Right ventricle myocardium inferior (tissue), 1 donor: ENCODE measurements at places on chromosomes 2 and 18. TPM values are rescaled to one million over a fixed set of nuclear protein-coding genes. Genes with fewer than 3 reads are reported as not detected.

SPTBN1 gene
- total RNA-seq, result 439 TPM

DNA sequence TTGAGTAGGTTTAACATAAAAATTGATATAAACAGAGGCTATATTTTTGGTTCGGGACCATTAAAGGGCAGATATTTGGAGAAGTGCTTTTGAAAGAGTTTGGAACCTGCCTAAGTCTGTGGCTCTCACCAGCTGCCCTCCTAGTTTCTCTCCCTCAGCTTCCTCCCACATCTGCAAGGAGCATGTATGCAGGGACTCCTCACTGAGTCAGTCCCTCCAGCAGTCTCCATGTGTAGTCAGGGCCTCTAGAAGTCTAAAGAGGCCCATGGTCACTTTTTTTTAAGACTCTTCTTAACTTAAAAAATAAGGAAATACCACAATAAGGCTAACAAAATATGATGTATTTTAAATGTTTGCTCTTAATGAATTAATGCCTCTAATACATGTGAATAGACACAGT lies 220.0 kb upstream of the TANK start:
- DNase-seq, result no peak

- no peak for DNase-seq
Observed at GRCh38 chr2:64857581-64858471, 131.4 kb upstream of the SLC1A4 start.

GRCh38 chr2:9974343-9974742 lies 22.9 kb downstream of the GRHL1 start:
- no peak for DNase-seq

NAT8 gene
- total RNA-seq, result not detected

DNA sequence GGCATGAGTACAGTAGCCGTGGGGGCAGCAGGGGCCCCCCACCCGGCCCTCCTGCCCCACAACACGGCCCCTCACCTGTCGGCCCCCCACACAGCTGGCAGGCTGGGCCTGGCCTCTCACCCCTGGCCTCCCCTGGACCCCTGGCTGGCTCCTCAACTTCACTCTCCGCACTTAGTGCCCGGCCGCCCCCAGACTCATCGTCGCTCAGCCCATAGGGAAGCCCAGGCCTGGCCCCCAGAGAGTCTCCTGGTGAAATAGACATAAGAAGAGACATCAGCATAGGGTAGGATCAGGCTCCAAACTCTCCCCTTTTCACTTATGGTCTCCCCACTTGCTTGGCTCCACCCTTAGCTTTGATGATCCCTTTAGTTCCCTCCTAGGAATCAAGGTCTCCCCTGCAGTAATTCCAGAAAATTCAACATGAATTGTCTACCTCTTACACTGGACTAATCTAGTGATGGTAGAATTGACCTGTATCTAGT lies 1.7 kb downstream of the ZNF513 start:
- DNase-seq, result no peak

- DNase-seq, result no peak
Observed at GRCh38 chr18:66046032-66046602, 295.3 kb downstream of the CDH7 start.

CTLA4 gene
- 0.19 TPM for total RNA-seq

GRCh38 chr2:9008951-9009664 lies 5.6 kb upstream of the MBOAT2 start:
- DNase-seq, result no peak

PTH2R gene
- total RNA-seq, result not detected

DNA sequence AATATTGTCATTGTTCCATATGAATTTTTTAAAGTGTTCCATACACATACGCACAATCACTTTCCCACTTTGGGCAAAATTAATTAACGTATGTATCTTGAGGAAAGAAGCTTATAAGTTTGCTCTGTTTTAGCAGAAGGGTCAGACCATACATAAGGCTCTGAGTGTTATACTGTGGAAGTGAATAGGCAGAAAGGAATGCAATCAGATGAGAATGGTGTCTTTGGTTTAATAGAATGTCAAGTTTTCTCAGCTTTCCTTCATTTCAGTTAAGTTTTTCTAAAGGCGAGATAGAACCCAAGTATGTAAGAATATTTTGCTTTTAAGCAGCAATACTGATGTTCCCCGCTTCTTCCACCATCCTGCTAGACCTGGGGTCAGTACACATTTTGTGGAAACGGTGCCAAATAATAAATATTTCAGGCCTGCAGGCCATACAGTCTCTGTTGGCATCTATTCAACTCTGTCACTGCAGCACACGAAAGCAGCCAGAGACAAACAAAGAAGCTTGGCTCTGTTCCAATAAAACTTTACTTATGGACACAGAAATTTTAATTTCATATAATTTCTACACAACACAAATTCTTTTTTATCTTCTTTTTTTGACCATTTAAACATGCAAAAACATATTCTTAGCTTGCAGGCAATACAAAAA lies 100.6 kb downstream of the UPP2 start:
- DNase-seq, result no peak

DNA sequence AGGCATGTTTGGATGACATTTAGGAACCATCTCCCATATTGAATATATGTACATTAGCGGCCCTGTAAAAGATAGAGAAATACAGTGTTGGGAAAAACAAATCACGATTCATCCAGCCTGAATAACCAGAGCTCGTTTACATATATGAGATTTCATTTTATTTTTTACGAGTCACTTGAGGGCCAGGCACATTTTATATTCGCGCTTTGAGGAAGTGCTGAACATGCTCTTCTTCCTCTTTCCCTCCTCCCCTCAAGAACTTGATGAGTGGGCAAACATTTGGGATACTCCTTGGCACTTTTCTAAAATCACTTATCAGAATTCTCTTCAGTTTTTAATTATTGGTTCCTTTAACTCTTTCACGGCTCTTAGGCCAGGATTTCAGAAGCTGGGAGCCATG lies 268.0 kb upstream of the TANK start:
- DNase-seq, result no peak

GRCh38 chr2:240557808-240558207 lies at the start of gene ANKMY1:
Gene ANKMY1, minus strand, starts transcription at chr2:240557988. Its CDS starts 653 bp downstream, at chr2:240557335.
- peak; percentile 79 for DNase-seq
